EL (cell line): ENCODE measurements at places on chromosomes 11 and 22.

GRCh38 chr22:19576460-19577421 lies 52.5 kb upstream of the CLDN5 start:
- peak; percentile 84 for DNase-seq

- DNase-seq = no peak
These were observed 499.6 kb downstream of the MIAT start for GRCh38 chr22:27156821-27157489.

DNA sequence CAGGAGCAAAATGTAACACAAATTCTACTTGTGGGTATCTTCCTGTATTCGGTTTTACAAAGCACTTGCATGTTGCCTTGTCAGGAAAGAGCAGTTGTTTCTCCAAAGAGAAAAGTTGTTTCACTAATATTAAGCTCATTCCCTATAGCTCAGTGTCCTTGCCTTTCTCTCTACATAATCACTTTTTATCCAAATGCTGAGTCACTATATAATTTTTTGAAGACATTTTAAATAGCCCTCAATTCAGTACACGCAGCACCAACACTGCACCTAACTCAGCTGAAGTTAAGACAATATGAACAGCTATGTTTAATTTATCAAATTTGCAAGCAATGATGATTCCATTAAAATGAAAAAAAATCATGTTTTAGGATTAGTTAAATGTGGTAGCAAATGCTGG lies 14.5 kb upstream of the MRTFA start:
- no peak for DNase-seq

DNA sequence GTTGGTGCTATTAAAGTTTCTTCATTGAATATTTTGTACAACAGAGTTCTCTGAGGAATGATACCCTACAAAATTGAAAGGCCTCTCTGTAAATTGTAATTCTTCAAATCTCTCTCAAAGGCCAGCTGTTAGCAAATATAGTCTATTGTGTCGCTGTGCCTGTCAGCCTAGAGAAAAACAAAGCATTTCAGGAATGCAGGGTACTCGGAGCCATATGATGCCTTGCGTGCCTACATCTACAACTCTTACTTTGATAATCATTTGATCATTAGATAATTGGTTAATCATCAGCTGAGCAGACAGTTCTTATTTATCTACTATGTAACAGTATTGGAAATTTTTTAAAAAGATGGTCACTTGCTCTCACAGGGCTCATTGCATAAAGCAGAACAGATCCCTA lies 67.3 kb downstream of the RNF169 start:
- DNase-seq = no peak

- DNase-seq = no peak
These were observed 19.4 kb downstream of the RPS6KA4 start for GRCh38 chr11:64378335-64378880.

- DNase-seq = no peak
These were observed 95.3 kb downstream of the DBX1 start for GRCh38 chr11:20064961-20065405.

DNA sequence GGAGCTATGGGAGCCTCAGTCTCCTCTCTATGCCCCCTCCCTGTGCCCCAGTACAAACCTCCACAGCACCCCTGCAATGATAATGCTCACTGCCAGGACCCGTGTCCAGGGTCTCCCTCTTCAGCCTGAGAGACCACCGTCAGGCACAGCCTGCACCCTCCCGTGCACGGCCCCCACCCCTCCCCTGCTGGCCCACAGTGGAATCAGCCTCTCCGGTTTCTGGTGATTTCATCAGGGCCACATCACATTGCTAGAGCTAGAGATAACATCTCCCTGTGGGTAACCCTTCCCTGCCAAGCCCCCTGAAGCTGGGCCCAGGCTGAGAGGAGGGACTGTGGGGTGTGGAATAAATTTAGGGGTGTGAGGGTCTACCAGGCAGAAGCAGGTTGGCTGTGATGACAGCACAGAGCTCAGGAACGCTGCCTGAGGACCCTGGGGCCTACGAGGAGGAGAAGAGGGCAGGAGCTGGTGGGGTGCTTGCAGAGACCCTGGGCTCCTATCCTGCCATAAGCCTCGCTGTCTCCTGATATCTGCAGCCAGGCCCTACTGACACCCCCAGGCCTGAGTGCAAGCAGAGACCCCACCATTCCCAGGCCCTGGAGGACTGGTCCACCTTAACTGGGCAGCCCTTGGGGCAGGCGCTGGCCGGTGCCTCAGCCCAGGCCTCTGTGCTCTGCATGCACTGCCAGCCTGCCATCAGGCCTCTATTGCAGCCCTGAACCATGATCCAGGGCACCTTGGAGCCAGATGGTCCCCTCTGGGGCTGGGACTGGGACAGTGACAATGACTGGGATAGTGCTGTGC lies at the start of gene KLHDC7B:
Gene KLHDC7B (plus strand): TSS at position 378 of the 804 bp plus-strand sequence. CDS start 345 bp downstream, at position 723.
- peak; percentile 32 for DNase-seq

- no peak for DNase-seq
These were observed 31.2 kb downstream of the KMT5B start for GRCh38 chr11:68181719-68182451.

GRCh38 chr11:47518212-47518964 lies 34.5 kb downstream of the CELF1 start:
- DNase-seq = no peak

- no peak for DNase-seq
These were observed 26.3 kb downstream of the SLC1A2 start for GRCh38 chr11:35393098-35393497.

DNA sequence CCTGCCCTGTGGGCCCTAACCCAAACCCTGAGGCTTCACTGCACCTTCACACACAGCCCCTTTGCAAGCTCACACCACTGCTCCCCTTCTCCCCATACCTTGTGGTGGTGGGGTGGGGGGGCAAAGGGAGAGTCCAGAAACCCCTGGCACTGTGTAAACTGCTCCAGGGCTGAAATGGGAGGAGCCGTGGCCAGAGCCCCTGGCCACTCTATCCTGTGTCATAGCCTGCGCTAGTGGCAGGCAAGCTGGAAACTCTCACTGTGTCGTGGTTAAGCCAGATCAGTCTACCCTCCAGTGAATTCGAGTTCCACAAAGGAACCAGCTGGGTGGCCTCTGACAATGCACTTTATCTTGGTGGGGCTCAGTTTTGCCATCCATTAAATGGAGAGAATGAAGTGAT lies 8.4 kb upstream of the SYT13 start:
- DNase-seq = no peak

DNA sequence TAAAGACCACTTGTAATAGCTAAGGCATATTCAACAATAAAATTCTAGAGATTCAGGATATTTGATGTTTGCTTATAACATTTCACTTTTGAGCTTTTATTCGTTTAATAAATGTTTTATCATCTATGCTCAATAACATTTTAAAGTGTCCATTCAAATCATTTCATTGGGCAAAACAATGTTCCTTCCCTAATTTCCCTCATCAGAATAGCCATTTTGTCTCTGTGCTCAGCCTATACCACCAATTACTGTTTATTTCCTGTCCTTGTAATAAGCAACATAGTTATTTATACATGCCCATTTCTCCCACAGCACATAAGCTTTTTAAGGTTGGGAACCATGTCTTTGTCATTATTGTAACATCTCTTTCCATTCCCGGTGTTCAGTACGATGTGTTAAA lies 1.3 kb upstream of the SC5D start:
- no peak for DNase-seq

GRCh38 chr22:35708453-35708852 lies 9.2 kb upstream of the APOL5 start:
- DNase-seq = no peak

- DNase-seq = no peak
These were observed 39.3 kb downstream of the LARGE2 start for GRCh38 chr11:45961751-45962240.

DNA sequence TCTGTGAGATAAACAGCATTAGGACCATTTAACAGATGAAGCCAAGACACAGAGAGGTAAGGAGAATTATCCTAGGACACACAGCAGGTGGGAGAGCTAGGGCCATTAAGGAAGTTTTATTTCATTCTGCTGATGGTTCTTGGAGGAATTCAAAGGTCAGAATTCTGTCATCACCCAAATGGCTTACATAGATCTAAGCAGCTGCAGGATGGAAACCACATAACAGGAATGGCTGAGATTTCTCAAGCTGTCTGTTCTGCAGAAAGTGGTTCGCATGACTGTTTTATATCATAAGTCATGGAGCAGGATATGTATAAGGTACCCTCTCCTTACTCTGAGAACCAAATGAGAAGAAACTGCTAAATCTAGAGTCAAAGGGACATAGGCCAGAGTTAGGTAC lies 163.2 kb upstream of the NARS2 start:
- no peak for DNase-seq

GRCh38 chr22:31846161-31847115 lies 92.6 kb downstream of the DEPDC5 start:
- DNase-seq = no peak

GRCh38 chr11:63614136-63614671 lies at the start of gene PLAAT3:
TSS of gene PLAAT3 (minus strand) at chr11:63614433. CDS start at chr11:63614014, 419 bp downstream.
- DNase-seq = peak; percentile 72

DNA sequence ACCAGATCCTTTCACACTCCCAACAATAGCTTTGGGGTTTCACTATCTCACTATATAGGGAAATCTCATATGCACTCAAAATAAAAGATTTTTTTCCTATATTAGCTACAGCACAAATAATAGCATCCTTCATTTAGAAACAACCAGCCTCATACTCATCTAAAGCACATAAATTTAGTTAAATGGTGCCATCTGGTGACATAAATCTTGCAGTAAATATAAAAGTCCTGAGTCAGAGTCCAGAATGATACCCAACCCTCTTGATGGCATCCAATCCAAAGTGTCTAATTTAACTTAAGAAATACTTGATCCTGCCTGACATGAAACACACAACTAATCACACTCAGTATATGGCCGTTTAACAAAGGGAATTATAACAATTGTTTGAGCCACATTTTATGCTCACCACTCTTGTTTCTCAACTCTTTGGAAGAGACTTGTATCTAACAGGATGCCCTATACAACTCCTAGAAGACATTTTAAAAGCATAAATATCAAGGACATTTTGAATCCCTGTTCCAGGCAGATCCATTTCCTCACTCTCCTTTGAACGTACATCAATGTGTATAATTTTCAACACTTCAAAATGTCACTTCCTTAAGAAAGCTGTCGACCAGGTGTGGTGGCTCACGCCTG lies 36.2 kb downstream of the DLG2 start:
- peak; percentile 45 for DNase-seq

DNA sequence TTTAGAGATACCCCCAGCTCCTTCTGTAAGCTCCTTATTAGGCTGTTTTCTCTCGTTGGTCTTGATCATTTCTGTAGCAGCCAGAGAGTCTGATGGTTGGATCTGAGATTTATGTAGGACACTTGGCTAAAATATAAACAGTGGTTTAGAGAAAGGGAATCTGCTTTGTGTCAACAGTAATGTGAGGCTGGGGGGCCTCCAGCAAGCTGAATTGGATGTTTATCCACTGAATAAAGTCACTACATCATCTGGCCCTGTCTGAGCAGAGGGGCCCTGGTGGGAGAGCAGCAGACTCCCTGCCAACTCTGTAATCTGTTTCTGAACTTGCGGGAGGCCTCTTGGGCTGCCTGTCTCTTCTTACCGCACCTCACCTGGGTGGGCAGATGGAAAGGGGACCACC lies 328.5 kb upstream of the PLET1 start:
- DNase-seq = no peak

GRCh38 chr11:11968511-11969280 lies 39.7 kb downstream of the DKK3 start:
- peak; percentile 60 for DNase-seq

- peak; percentile 33 for DNase-seq
These were observed 16.8 kb upstream of the TSPAN18 start for GRCh38 chr11:44709966-44710365.

DNA sequence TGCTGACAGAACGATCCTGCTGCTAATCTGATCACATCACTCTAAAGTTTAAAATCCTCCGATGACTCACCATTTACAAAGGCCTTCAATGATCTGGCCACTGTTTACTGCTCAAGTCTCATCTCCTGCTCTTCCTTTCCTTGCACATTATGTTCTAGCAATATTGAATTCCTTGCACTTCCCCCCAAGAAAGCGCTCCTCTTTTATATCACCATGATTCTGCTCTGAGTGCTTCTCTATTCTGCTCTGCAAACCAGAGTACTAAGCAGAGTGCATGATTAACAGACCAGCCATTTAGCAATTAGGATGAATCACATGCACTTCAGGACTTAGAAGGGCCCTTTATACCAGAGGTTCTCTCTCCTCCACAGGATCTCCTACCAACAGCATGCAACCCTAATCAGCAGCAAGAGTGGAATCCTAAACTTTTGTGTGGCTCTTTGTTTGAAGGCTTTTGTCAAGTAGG lies 1122.8 kb upstream of the CCDC90B start:
- no peak for DNase-seq

DNA sequence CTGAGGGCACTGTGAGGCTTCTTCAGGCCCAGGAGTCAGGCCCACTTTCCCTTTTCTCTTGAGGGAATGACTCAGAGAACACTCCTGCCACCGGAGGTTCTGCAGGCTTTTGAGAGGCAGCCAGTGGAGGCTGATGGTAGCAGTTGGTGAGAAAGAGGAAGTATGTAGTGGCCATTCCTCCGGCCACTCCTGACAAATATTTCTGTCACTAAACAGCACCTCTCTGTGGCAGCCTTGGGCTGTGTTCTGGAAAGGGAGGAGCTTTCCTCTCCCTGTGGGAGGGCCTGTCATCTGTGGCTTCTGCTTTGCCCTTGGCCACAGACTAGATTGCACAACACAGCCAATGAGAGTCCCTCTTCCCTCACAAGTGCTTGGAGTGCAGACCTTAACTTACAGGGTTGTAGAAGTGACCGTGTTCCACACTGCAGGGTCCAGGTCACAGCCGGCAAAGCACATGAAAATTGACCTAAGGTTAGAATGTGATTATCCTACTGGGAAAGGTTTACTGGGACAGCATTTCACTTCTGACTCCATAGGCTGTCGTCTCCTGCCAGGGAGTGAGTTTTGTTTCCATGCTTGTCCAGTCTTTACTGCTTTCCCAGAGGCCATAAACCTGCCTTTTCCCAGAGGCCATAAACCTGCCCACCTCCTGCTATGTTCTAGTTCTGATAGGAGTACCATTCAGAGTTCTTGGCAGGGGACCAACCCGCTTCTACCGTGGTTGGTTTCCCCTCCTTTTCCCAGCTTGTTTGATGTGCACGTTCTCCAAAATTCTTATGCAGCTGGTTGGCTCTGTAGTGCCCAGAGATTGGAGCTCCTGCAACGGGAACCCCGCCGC lies 33.3 kb downstream of the MARK2 start:
- DNase-seq = peak; percentile 98

GRCh38 chr22:41262250-41262765 lies 21.6 kb upstream of the CHADL start:
- no peak for DNase-seq

- peak; percentile 54 for DNase-seq
These were observed 52.9 kb downstream of the SYT13 start for GRCh38 chr11:45233121-45233803.
